NCI-H2107 (cell line): ENCODE measurements at places on chromosomes 2 and 18.

DNA sequence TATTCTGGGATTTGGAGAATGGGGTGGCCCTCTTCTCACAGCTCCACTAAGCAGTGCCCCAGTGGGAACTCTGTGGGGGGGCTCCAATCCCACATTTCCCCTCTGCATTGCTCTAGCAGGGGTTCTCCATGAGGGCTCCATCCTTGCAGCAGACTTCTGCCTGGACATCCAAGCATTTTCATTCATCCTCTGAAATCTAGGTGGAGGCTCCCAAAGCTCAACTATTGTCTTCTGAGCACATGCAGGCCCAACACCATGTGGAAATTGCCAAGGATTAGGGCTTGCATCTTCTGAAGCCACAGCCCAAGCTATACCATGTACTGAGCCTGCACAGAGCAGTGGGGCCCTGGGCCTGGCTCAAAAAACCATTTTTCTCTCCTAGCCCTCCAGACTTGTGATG is 162.4 kb upstream of the CWC22 start:
- no peak for DNase-seq

DNA sequence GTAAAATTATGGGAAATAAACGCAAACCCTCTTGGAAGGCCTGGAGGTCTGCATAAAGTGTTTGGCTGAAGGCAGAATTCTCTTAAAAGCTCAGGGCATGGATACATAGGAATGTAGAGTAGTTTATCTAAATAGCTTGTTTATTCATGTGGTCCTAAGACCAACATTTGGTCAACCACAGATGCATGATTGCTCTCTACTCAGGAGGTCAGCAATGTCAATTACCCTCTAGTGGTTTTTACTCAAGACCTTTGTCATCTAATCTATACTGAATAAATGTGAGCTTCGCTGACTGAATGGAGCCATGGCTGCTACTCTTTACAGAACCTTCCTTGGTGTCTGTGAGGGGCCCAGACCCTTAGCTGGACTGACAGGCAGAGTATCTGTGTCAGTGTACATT is 139.8 kb downstream of the ATL2 start:
- no peak for DNase-seq

GRCh38 chr2:73112026-73112912 is 479 bp downstream of the RAB11FIP5 start:
- DNase-seq: no peak

GRCh38 chr2:40955635-40956034 is 503.7 kb upstream of the SLC8A1 start:
- DNase-seq: no peak

GRCh38 chr2:10370390-10370789 is 67.7 kb downstream of the HPCAL1 start:
- DNase-seq: no peak
